Sigmoid colon (tissue), 7 donors: ENCODE measurements at places on chromosomes 4 and X. TPM values are rescaled to one million over a fixed set of nuclear protein-coding genes. Genes with fewer than 3 reads are reported as not detected.

- no peak overlapping the region for H3K27ac ChIP-seq
- no peaks in the 10 kb centered on the region for H3K36me3 ChIP-seq
- no peak overlapping the region for H3K4me3 ChIP-seq
- H3K27me3 ChIP-seq, result no peaks in the 10 kb centered on the region
Measured at GRCh38 chr4:40573593-40574311, 55.9 kb downstream of the RBM47 start.

DNA sequence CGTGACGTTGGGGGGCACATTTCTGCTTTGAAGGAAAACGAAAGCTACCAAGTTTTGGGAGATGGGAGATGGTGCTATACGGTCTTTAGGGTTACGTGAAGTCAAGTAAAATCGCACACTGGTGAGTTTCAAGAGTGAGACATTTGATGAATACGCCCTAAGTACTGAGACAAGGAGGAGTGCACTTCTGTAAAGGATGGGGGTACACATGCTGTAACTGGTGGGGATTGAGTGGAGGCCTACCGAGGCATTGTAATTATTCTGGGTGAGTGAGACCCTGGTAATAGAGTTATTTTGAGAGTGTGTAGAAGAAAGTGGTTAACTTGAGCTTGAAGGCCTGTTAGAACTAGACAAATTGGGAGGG is 536 bp downstream of the SH3BGRL start:
- H3K27ac ChIP-seq, result peak overlapping the region; percentile 82
- no peak for DNase-seq
- H3K27me3 ChIP-seq, result no peaks in the 10 kb centered on the region
- no peaks in the 10 kb centered on the region for H3K36me3 ChIP-seq
- H3K4me1 ChIP-seq, result no peaks in the 10 kb centered on the region

DNA sequence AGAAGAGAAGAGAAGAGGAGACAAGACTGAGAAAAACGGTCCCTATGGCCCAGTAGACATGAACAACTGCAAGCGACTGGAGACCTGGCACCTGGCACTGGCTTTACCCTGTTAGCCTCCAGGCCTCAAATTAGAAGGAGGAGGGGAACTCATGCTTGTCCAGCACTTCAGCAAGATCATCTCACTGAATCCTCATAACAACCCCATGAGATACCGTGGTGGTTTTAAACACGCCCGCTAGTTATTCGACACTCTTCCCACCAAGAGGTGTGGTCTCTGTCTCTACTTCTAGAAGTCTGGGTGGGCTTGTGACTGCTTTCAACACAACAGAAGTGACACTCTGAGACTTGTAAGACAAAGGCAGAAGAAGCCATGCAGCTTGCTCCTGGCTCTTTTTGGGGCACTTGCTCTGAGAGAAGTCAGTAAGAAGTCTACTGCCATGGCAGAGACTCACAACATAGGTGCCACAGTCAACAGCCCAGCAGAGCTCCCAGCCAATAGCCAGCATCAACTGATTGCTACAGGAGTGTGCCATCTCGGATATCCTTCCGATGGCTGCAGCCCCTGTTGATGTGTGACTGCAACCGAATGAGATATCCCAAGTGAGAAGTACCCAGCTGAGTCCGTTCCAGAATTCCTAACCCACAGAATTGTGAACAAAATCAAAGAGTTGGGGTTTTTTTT is 34.0 kb upstream of the BCOR start:
- DNase-seq, result no peak
- no peaks in the 10 kb centered on the region for H3K4me1 ChIP-seq
- H3K4me3 ChIP-seq, result no peak overlapping the region
- no peaks in the 10 kb centered on the region for H3K36me3 ChIP-seq

SPANXA2 gene
- total RNA-seq, result not detected

SOX3 gene
- total RNA-seq, result not detected

DNA sequence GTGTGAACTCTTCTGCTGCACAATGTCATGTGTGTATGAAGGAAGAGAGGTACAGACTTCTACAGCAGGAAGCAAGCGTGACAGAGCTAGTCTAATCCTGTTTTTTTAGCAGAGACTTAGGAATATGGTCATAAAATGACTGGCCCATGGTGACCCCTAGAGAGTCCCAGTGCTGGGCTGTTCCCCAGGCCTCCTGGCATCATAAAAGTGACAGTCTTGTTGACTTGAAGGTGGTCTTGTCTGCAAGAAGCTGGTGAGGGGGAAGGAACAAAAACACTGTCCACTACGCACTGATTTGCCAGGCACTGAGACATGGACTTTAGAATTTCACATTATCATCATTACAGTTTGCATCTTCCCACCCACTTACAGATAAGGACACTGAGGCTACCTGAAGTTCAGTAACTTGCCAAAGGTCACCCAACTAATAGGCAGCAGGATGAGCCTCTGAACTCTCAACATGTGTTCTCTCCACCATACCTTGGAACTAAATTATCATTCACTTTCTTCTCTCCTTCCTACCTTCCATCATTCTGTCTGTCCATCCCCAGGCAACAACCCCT is 63.0 kb downstream of the HADH start:
- no peaks in the 10 kb centered on the region for H3K36me3 ChIP-seq
- no peaks in the 10 kb centered on the region for H3K27me3 ChIP-seq
- no peak overlapping the region for H3K4me3 ChIP-seq
- H3K4me1 ChIP-seq, result no peaks in the 10 kb centered on the region
- no peak for DNase-seq

GRCh38 chr4:136749989-136750388 is 782.3 kb downstream of the PCDH18 start:
- DNase-seq, result no peak
- H3K27ac ChIP-seq, result no peak overlapping the region
- no peak overlapping the region for H3K4me3 ChIP-seq
- no peaks in the 10 kb centered on the region for H3K4me1 ChIP-seq

DNA sequence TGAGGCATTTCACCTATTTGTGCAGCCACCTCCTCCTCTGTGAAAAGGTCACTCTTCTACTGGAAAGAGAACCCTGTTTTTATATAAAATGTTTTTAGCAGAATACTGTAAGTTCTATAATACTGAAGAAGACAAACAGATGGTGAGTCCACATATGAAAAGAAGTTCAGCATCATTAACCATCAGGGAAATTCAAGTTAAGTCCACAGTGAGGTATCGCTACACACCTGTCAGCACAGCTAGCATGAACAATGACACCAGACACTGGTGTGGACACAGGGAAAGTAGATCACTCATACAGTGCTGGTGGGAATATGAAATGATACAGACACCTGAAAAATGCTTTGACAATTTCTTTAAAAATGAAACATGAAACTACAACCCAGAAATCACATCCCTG is 133.0 kb downstream of the MAD2L1 start:
- H3K36me3 ChIP-seq, result no peaks in the 10 kb centered on the region
- no peak overlapping the region for H3K4me3 ChIP-seq
- DNase-seq, result no peak
- H3K4me1 ChIP-seq, result no peaks in the 10 kb centered on the region

DNA sequence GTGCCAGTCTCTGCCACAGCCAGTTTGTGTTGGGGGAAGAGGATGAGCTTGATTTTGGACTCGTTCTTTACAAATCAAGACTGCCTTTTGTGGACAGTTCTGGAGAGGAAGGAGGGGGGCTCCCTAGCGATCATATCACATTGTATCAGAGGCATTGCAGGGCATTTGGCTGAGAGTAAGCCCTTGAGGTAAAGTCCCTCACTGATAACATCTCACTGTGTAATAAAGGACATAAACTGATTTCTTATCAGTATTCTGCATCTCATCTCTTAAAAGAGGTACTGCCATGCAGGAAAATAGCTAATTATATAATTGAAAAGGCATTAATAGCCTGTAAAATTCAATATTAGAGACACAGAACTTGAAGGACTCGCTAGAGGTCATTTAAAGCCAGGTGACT is 6.1 kb upstream of the IGFBP7 start:
- H3K27ac ChIP-seq, result no peak overlapping the region
- H3K4me3 ChIP-seq, result no peak overlapping the region
- no peak for DNase-seq
- H3K36me3 ChIP-seq, result no peaks in the 10 kb centered on the region
- no peaks in the 10 kb centered on the region for H3K27me3 ChIP-seq

TLR6 gene
- total RNA-seq, result 4.1 TPM

DNA sequence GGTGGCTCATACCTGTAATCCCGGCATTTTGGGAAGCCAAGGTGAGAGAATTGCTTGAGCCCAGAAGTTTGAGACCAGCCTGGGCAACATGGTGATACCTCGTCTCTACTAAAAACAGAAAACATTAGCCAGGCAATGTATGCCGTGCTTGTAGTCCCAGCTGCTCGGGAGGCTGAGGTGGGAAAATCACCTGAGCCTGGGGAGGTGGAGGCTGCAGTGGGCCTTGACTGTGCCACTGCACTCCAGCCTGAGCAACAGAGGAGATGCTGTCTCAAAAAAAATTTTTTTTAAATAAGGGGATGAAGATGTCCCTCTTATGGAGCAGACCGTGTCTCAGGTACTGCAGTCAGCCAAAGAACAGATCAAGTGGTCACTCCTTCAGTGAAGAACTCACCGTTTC is 13.5 kb downstream of the CTAG1B start:
- no peak overlapping the region for H3K4me3 ChIP-seq
- no peaks in the 10 kb centered on the region for H3K27me3 ChIP-seq
- no peak for DNase-seq
- H3K4me1 ChIP-seq, result no peaks in the 10 kb centered on the region
- no peak overlapping the region for H3K27ac ChIP-seq

TCEAL3 gene
- 68.3 TPM for total RNA-seq

DNA sequence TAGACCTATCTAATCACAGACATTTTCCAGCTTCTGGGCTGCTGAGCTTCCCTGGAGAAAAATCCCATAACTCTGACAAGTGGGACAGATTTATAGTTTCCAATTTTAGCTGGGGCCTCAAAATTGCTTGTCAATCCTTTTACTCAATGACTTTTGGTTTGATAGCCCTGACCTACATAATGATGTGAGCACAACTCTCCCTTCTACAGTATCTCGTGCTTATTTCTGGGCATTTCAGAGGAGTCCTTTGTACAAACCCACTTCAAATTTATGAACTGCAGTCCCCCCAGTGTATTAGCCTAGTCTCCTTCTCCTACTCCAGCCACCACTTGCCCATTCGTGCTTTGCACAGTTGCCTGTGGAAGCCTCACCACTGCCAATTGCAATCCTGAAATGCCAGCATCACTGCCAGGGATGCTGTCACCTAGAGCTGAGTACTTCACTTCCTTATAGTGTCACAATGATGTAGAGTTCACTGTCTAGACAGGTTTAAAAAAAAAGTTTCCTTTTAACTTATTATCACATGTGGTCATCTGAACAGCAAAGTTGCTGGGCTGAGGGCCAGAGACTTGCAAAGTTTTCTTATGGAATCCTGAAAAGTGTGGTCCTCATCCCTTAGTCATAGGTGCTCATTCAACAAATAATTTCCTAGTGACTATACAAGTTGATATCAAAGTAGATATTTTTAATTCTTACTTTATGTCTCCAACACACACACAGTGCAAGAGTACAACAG is 21.2 kb downstream of the TRAM1L1 start:
- no peaks in the 10 kb centered on the region for H3K27me3 ChIP-seq
- no peaks in the 10 kb centered on the region for H3K4me1 ChIP-seq
- H3K36me3 ChIP-seq, result no peaks in the 10 kb centered on the region
- no peak overlapping the region for H3K27ac ChIP-seq
- DNase-seq, result no peak

HTN1 gene
- not detected for total RNA-seq

GSX2 gene
- not detected for total RNA-seq

DNA sequence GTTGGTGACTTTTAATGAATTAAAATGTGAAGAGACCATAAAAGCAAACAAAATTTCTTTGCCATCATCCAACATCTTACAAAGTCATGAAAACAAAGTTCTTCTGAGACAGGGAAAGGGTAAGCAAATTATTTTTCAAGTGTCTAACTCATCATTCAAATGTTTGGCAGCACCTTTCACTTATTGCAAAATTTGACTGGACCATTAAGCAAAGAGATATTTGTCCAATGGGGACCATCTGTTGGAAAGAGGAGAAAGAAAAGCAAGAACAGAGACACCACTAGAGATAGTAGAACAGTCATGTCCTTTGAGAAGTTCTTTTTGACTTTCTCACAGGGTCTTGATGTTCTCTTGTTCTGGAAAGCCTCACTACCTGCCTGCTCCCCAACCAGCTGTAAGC is 330.1 kb downstream of the PAPSS1 start:
- no peaks in the 10 kb centered on the region for H3K4me1 ChIP-seq
- H3K4me3 ChIP-seq, result no peak overlapping the region
- H3K27ac ChIP-seq, result no peak overlapping the region
- H3K27me3 ChIP-seq, result no peaks in the 10 kb centered on the region
- no peaks in the 10 kb centered on the region for H3K36me3 ChIP-seq

FGFR3 gene
- 0.41 TPM for total RNA-seq

- peak overlapping the region; percentile 71 for H3K27ac ChIP-seq
- DNase-seq, result no peak
- H3K27me3 ChIP-seq, result no peaks in the 10 kb centered on the region
- no peaks in the 10 kb centered on the region for H3K36me3 ChIP-seq
- peaks cover 85% of the 10 kb centered on the region for H3K4me1 ChIP-seq
- H3K4me3 ChIP-seq, result no peak overlapping the region
Measured at GRCh38 chr4:57094832-57095223, 15.4 kb downstream of the IGFBP7 start.

SULT1E1 gene
- total RNA-seq, result not detected

SLC49A3 gene
- 4.3 TPM for total RNA-seq

- H3K27ac ChIP-seq, result no peak overlapping the region
- DNase-seq, result no peak
- H3K4me1 ChIP-seq, result no peaks in the 10 kb centered on the region
- no peak overlapping the region for H3K4me3 ChIP-seq
- H3K27me3 ChIP-seq, result no peaks in the 10 kb centered on the region
Measured at GRCh38 chr4:54254116-54254914, 25.2 kb downstream of the PDGFRA start.

FAM149A gene
- 26.0 TPM for total RNA-seq

DNA sequence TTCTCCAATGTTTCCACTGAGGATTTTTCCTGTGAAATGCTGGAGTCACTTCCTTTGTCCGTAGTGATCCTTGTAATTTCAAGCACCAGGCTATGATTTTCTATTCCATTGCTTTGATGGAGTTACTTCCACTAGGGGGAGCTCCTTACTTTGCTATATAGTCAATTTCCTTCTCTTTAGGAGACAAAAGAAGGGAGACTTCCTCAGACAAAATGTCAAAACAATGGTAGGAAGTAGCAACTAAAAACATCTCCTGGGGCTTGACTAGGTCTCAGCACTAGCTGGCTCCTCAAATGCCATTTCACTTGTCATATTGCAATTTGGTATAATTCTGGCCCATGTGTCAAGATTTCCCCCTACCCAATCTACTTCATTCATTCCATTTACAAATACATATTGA is 24.1 kb downstream of the ZCCHC12 start:
- no peaks in the 10 kb centered on the region for H3K36me3 ChIP-seq
- no peak overlapping the region for H3K4me3 ChIP-seq
- no peaks in the 10 kb centered on the region for H3K4me1 ChIP-seq
- no peaks in the 10 kb centered on the region for H3K27me3 ChIP-seq
- no peak for DNase-seq
- H3K27ac ChIP-seq, result no peak overlapping the region

TEX13D gene
- total RNA-seq, result not detected

DNA sequence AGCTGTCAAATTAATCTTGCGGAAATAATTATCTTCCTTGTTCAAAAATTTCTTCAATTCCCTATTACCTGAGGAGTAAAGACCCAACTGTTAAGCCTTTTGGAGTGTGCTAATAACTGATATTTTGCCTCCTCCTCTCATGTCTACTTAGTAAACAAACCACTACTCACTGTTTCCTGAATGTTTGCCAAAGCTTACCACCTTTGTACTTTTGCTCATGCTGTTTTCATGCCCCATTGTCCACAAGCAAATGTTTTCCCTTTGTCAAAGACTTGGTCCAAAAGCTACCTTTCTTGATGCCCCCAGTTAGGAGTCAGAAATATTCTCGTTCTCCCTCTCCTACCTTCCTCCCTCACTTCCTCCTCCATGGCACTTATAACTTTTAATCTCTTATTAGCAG is 226.1 kb downstream of the ENOX2 start:
- H3K27ac ChIP-seq, result no peak overlapping the region
- no peaks in the 10 kb centered on the region for H3K36me3 ChIP-seq
- H3K4me1 ChIP-seq, result no peaks in the 10 kb centered on the region
- no peak for DNase-seq
- no peak overlapping the region for H3K4me3 ChIP-seq
- no peaks in the 10 kb centered on the region for H3K27me3 ChIP-seq
